ENCODE measurements at places on chromosomes 6 and 20.

GRCh38 chr6:167027772-167028171, 28.6 kb downstream of the CEP43 start:
- DNase-seq: no peak

DNA sequence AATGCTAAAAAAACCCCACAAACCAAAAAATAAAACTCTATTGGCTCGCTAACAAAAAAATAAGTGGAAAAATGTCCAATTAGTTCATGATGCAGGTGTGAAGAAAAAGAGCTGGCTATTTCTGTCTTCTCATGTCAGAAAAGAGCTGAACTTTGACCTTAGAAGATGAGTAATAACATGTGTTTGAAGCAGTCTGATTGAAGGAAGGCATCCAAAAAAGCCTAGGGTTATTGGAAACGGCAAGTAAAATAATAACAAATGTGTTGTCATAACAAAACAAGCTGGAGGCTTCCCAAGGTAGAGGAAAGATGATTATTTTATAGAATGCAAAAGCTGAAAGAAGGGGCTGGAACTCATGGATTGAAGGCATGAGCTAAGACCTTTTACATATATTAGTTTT, 94.4 kb upstream of the FAM184A start:
- no peak for DNase-seq

DNA sequence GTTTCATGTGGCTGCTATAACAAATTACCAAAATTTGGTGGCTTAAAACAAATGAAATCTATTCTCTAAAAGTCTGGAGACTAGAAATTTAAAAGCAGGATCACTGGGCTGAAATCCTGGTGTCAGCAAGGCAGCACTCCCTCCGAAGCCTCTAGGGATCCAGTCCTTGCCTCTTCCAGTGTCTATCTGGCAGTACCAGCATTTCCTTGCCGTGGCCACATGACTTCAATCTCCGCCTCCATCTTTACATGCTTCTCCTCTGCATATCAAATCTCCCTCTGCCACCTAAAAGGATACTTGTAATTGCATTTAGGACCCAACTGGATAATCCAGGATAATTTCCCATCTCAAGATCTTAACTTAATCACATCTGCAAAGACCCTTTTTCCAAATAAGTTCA, 30.2 kb downstream of the ARHGAP18 start:
- no peak for DNase-seq

DNA sequence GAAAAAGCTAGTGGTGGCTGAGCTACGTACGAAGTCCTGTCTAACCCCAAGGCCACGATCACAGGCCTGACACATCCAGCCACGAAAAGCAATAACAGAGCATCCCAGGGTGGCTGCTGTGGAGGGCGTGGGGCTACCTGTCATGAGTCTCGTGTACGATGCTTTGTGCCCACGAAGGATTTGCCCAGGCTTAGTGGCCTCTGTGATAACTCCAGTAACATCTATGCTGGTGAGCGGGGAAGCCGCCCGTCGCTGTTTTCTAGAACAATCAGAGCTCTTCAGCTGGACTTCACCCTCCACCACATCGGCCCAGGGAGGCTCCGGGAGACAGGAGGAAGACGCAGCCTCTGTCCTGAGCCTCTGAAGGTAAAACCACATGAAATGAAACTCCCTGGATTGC, 250.5 kb downstream of the TAF4 start:
- no peak for DNase-seq

GRCh38 chr6:158574800-158575199, 14.9 kb downstream of the TMEM181 start:
- DNase-seq: no peak

DNA sequence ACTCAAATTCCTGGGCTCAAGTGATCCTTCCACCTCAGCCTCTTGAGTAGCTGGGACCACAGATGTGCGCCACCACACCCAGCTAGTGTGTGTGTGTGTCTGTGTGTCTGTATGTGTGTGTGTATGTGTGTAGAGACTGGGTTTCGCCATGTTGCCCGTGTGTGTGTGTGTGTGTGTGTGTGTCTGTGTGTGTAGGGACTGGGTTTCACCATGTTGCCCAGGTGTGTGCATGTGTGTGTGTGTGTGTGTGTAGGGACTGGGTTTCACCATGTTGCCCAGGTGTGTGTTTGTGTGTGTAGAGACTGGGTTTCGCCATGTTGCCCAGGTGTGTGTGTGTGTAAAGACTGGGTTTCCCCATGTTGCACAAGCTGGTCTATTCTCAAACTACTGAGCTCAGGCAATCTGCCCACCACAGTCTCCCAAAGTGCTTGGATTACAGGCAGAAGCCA, 28.3 kb downstream of the CDK5RAP1 start:
- DNase-seq: no peak

DNA sequence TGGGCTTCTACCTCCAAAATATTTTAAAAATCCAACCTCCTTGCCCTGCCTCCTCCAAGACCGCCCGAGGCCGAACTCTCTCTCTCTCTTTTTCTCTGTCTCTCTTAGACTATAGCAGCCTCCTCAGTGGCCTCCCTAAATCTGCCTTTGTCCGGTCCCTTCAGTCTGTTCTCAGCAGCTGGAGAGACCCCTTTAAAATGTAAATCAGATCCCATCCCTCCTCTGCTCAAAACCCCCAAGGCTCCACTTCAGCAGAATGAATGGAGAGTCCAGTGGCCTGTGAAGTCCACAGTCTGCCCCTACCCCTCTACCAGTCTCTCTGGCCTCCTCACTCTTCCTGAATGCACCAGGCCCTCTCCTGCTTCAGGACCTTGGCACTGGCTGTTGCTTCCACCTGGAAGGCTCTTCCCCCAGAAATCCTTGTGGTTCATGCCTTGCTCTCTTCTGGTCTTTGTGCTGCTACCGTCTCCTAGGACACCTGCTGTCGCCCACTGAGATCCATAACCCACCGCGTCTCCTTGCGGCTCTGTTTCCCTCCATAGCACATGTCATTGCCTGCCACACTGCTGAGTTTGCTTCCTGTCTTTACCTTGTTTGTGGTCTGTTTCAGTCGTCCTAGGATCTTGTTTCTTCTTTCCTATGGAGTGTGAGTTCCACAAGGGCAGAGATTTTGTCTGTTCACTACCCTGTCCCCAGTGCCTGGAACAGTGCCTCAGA, 6.0 kb downstream of the MLN start:
- DNase-seq: no peak

GRCh38 chr6:89379281-89379680, 26.8 kb upstream of the UBE2J1 start:
- no peak for DNase-seq

DNA sequence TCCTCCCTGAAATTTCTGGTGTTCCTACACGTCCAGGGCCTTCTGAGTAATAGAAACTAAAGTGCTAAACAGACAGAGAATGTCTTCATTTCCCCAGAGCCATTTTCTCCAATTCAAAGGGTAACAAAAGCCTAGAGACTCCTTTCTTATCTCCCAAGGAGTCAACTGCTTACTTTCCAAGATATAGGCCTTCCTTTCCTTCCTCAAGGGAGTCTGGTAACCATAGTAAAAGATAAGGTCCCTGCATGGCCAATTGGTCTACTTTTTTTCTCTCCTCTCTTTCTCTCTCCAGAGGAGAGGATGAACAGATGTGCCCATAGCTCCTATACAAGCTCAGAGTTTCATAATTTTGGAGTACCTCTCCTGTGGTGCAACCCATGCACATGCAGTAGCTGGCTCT, 185.7 kb downstream of the ASCC3 start:
- DNase-seq: no peak

DNA sequence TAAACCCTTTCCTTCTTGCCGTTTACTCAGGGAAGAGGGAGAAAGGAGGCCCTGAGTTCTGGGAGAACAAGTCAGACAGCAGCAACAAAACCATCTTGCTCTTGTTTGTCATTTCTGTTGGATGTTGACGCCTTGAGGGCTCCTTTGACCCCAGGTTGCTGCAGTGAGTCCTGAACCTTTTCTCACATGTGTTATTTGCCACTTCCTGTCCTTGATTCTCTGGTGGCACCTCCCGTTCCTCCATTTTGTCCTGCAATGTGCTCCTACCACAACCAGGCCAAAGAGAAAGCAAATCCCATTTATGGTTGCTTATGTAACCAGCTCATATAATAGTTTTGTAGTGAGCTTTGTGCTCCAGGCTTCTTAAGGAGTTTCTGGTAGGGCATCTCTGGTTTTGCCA, 66.6 kb upstream of the ADGRF4 start:
- no peak for DNase-seq

DNA sequence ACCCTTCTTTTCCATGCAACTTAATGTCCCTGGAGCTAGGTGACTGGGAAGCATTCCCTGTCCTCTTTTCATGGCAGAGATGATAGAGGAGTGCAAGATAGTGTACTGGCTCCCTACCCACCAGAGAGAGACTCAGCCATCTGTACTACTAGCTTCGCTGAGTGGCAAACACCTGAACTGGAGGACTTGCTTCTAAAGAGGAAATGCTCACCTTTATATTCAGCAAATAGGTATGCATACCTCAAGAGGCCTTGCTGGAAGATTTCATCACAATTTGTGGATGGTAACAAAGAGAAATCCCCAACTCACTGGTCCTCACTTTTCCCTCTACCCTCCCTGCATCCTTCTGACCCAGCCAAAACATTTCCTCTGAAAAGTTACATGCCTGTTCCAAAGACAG, 124.1 kb downstream of the FOXA2 start:
- DNase-seq: no peak

All from NCI-H2081 treated with DMSO at 0.1 percent for 48 hours (cell line).